ENCODE measurements at places on chromosomes 2 and 18. TPM values are rescaled to one million over a fixed set of nuclear protein-coding genes. Genes with fewer than 3 reads are reported as not detected.

DNA sequence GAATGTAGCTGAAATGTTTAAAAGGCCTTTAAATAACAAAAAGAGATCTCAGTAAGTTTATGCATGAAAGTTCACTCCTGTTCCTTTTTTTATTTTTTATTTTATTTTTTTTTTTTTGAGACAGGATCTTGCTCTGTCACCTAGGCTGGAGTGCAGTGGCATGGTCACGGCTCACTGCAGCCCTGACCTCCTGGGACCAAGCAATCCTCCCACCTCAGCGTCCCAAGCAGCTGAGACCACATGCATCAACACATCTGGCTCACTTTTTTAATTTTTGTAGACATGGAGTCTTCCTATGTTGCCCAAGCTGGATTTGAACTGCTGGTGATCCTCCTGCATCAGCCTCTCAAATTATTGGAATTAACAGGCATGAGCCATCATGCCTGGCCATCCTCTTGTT is 84.3 kb downstream of the KANSL1L start:
- H3K4me3 ChIP-seq, result no peak overlapping the region
- no peak overlapping the region for H3K27ac ChIP-seq
- no peaks in the 10 kb centered on the region for H3K36me3 ChIP-seq
- no peaks in the 10 kb centered on the region for H3K27me3 ChIP-seq
- H3K4me1 ChIP-seq, result no peaks in the 10 kb centered on the region
- DNase-seq, result no peak

DNA sequence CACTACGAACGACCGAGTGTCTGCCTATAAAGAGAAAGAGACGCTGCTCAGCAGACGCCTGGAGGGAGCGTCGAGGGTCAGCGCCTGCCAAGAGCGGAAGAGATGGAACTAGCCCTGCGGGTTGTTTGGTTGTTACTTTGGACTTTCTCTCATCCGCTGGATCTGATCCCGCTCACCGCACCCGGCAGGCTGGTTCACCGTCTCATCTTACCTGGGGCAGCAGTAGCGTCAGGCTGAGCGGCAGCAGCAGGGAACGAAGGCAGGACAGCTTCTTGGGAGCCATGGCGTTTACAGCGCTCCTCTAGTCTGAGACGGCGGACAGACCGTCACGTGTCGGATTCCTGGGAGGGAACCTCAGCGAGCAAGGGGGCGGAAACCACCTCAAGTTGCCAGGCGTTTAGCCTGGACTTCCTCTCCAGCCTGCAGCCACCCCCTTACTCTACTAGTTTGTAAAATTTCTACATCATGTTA is 1.9 kb downstream of the GLB1L start:
- H3K4me3 ChIP-seq, result no peak overlapping the region
- DNase-seq, result no peak
- H3K36me3 ChIP-seq, result peaks cover 8% of the 10 kb centered on the region

- no peak for DNase-seq
- no peak overlapping the region for H3K27ac ChIP-seq
- no peak overlapping the region for H3K4me3 ChIP-seq
- H3K4me1 ChIP-seq, result no peaks in the 10 kb centered on the region
- H3K36me3 ChIP-seq, result peaks cover 11% of the 10 kb centered on the region
- no peaks in the 10 kb centered on the region for H3K27me3 ChIP-seq
These were observed 212.0 kb downstream of the TWIST2 start for GRCh38 chr2:239059854-239060253.

DNA sequence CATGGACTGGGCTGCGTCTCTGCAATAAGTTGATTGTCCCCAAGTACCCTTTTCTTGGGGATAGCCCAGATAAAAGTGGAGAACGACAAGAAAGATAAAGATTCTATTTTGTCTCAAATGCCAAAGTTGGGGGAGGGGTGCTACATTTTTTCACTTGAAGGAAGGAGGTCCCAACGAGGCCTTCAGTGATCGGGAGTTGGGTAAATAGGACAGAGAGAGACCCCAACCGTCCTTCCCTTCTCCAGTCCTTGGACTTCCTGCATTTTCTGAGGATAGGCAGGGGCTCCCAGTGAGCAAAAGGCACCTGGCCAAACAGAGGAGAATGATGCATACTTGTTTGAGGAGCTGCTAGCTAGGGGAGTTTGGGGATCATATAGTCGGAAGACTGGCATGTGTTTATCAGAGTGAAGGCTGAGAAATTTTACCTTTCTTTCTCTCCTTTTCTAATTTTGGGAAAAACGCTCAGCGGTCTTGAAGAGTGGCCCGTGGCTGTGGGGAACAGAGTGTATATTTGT is 3.5 kb upstream of the EN1 start:
- H3K27me3 ChIP-seq, result peaks cover 88% of the 10 kb centered on the region
- H3K36me3 ChIP-seq, result no peaks in the 10 kb centered on the region
- H3K4me1 ChIP-seq, result 0 out of 2 replicates have a peak, but pooled peaks cover 2% of the 10 kb centered on the region

Gene TMEM178A
- total RNA-seq, result 7.5 TPM

All from H9 (cell line).